ENCODE measurements at places on chromosomes 5 and 9.
A peak's percentile ranks its signal among the peaks of the same experiment; 100 is the strongest.

- no peak for DNase-seq
Measured at GRCh38 chr5:86885489-86886230, 267.9 kb downstream of the COX7C start.

DNA sequence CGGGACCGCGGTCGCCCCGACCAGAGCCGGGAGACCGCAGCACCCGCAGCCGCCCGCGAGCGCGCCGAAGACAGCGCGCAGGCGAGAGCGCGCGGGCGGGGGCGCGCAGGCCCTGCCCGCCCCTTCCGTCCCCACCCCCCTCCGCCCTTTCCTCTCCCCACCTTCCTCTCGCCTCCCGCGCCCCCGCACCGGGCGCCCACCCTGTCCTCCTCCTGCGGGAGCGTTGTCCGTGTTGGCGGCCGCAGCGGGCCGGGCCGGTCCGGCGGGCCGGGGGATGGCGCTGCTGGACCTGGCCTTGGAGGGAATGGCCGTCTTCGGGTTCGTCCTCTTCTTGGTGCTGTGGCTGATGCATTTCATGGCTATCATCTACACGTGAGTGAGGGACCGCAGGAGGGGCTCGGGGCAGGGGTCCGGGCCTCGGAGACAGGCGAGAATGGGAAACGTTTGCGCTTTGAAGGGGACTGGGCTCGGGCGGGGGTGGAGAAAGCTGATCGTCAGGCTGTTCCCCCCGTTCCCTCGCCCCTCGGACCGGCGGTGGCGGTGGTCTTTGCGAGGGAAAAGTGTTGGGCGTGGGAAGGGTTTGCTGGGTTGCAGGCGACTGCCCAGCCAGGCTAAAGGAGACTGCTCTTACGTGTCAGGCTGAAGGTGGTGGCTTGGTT lies 457 bp downstream of the UGCG start:
- peak; percentile 46 for DNase-seq

- DNase-seq = no peak
Measured at GRCh38 chr9:71755869-71756268, 12.4 kb downstream of the CEMIP2 start.

DNA sequence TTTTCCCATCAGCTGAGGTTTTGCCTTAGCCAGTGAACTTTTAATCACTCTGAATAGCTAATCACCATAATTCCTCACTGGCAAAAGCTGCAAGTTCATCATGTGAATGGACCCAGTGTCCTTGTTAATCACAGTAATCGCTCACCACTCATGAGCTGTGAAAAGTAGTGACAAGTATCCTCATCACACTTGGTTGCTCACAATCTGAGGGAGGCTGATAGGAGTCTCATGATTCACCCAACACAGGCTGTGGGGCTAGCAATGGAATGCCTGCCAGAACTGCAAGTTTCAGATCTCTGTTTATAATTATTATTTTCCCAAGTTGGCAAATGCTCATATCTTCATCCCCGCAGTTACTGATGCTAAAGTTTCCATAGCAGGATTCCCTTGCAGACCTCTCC lies 467.2 kb downstream of the KIF4B start:
- DNase-seq = no peak

DNA sequence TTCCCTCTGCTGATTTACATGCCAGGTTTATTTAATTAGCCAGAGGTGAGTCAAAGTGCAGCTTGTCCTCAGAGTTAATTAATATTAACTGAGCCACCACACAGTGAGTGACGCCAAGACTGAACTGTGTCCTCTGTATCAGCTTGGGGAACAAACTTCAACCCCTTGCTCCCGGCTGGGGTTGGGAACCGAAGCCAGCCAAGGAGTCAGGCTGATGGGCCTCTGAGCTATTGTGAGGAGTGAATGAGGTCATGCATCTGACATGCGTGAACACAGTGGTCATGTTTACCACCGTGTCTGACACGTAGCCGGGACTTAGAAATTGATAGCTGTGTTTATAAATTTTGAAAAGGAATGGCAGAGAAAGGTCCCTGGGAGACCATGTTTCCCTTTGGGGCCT lies 17.1 kb downstream of the IGIP start:
- DNase-seq = no peak

GRCh38 chr5:60362158-60362557 lies 337.8 kb downstream of the DEPDC1B start:
- DNase-seq = no peak

- DNase-seq = no peak
Measured at GRCh38 chr9:109745335-109746283, 34.4 kb upstream of the PALM2AKAP2 start.

DNA sequence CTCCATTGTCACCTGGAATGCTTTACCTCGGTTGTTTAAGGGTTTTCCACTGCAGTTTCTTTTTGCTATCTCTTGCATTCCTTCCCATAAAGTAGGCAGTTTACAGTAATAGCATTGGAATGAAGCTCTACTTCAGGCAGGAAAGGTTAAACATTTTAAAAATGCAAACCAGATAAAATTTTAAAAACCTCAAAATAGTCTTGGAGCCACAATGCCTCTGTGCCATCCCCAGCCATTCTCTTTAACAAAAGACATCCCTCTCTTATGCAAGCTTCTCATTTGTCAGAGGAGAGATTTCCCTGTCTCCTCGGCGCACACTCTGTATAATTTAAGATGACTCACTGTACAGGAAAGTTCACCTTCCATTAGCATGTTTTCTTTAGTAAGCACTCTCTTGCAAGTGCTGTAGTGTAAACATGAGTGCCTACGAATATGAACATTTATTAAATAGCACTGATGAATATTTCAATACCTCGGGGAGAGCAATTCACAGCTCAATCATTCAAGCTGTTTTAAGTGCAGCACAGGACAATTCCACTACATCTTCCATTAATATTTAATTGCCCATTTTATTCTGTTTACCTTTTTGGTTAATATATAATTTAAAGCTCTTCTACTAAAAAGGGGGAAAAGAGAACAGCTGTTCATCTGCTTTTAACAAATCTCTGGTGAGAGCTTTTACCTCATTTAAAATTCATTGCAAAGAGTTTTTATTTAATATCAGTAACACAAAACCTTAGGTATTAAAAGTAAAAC lies 343.6 kb downstream of the SPATA31D1 start:
- no peak for DNase-seq

- DNase-seq = no peak
Measured at GRCh38 chr5:91070761-91071550, 312.2 kb downstream of the ARRDC3 start.

- no peak for DNase-seq
Measured at GRCh38 chr9:121830441-121831140, 179.2 kb downstream of the DAB2IP start.

GRCh38 chr9:127309715-127310114 lies 45.1 kb downstream of the GARNL3 start:
- no peak for DNase-seq

GRCh38 chr5:9380109-9380508 lies 165.8 kb downstream of the SEMA5A start:
- DNase-seq = no peak

DNA sequence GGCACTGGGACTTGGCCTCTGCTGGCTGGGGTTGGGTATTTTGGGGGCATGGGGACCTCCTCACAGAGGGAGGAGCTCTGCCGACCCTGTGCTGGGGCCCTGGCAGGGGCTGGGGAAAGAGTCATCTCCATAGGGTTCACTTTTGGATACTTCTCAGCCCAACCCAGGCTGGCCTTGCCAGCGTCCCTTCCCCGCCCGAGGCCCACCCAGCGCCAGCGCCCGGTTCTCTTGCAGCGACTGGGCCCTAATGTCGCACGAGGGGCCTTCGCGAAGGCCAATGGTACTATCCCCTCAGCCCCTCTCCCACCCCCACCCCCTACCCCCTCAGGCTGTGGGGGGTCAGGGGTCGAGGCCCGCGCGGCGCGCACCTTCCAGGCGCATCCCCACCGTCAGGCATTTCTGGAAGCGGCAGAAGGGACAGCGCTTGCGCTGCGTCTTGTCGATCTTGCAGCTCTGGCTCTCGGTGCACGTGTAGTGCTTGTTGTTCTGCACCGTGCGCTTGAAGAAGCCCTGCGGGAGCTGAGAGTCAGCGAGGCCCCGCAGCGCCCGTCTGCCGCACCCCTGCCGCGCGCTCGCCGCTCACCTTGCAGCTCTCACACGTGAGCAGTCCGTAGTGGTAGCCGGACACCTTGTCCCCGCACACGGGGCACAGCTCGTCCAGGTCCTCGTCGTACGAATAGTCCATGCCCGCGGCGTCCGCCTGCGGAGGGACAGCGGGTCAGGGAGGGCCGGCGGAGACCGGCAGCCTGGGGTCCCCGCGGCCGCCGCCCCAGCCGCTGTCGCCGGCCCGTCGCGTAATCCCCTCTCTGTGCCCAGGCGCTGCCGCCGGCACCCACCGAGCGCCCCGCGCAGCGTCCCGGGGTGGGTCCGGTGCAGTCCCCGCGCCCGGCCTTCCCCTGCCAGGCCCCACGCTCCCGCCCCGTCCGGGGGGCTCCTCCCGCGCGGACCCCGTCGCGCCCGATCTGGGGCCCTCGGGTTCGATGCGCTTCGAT lies 4.2 kb downstream of the NR5A1 start:
- DNase-seq = no peak

- no peak for DNase-seq
Measured at GRCh38 chr5:120457839-120458507, 6.1 kb upstream of the PRR16 start.

DNA sequence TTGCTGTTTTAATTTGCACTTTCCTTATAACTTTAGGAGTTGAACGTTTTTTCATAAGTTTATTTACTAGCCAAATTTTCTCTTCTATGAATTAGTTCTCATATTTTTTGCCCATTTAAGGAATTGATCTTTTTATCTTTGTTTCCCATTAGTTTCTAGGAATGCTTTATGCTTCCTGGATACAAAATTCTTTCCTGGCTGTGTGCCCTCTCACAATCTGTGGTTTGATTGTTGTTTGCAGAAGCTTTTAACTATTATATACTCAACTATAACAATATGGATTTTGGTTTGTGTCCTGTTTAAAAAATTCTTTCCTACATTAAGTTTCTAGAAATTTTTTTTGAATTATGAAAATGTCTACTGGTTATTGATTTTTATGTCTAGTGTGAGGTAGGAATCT lies 206.3 kb downstream of the CSNK1G3 start:
- no peak for DNase-seq

- DNase-seq = peak; percentile 13
Measured at GRCh38 chr5:146751781-146752401, 126.7 kb downstream of the PPP2R2B start.

DNA sequence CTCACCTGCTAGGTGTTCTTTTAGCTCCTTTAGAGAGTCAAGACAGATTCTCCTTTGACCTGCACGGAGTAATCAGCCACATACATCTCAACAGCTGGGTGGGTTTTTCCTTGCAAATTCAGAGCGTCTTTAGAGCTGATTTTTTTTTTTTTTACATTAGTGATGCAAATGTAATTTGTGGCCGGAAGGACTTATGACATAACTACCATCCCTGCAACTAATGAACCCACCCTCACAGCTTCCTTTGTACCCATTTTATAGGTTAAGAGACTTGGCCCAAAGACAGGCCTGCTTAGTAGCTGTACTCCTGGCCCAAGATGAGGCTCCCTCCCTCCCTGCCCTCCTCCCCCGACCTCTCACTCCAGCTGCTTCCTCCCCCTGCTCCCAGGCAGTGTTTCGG lies 69.9 kb upstream of the NIPAL4 start:
- DNase-seq = no peak

DNA sequence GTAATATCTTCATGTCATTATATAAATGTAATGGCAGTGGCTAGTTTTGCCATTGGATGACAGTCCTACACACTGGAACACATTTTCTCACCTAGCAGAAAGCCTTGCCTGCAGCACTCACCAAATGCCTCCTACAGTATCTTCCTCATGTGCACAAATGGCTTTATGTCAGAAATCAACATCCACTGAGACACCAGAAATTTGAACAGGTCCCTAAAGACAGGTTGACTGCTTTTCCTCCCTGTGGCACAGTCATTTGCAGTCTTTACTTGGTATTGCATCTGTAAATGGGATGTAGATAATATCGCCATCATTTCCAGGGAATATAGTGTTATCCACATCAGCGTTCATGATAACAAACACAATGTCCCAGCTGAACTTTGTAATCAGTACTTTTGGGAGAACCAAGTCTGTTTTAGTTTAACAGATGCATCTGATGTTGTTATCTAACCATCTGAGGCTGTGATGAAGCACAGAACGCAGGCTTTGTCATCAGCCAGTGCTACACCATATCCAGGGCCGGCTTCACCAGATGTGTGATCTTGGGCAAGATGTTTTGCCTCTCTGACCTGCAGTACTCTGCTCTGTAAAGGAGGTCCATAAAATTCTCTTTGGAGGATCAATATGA lies 83.9 kb upstream of the TAS2R1 start:
- DNase-seq = no peak

DNA sequence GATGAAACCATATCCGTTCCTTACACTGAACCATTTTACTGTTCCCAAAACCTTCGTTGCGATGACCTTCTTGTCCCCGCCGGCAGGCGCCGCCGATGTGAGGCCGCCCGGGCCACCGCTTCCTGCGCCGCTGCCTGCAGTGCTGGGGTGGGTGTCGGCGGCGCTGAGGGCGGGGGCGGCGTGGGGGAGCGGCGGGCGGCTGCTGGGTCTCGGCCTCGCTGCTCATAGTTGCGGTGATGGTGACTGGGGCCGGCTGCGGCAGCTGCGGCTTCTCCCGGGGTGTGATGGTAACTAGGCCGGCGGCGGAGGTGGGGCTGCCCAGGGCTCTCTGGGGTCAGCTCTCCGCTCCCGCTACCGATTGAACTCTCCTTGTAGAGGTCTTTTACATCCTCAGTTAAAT lies 14.1 kb upstream of the OR2S2 start:
- DNase-seq = no peak

- no peak for DNase-seq
Measured at GRCh38 chr5:157747766-157748700, 4.5 kb downstream of the LSM11 start.

DNA sequence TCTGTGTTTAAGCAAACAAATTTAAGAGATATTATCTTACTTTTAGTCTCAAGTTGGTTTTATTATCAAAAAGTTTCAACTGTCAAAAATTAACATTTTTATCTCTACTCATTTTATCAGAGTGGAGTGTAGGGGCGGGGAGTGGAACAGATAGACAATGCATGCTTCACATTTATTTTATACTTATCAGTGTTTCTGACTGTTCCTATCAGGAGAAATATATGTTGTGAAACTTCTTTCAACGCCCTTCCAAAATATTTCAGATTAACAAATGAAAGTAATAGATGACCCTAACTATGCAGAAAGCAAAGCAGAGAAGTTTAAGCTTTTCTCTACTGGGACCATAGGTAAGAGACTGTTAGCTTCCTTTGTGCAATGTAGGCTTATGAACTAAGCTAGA lies 44.9 kb upstream of the MAST4 start:
- no peak for DNase-seq

- DNase-seq = no peak
Measured at GRCh38 chr9:123712399-123712798, 217.5 kb downstream of the DENND1A start.

DNA sequence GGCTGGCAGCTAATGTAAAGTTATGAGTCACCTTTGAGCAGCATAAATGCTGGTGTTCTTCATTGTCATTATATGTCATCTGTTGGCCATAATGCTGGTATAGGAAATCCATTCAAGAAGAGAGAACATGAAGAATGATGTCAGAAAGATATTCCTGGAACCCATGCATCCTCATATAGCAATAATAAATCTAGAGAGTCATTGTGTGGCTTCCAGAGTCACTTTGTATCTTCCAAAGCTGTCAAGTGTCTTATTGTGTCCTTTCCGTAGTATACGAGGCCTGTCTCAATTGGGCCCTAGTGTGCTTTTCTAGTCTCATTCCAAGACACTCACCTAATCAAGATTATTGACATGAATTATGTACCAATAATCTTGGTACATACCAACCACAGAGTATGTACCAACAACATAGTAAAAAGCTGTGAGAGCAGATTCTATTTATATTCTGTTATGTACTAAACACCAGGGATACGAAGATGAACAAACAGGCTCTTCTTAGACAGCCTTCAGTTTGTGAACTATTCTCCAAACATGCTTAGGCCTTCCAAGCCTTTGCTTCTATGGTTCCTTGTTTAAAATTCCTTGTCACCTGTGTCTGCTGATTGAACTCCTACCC lies 110.1 kb downstream of the ERCC6L2 start:
- DNase-seq = no peak

Data from activated CD8-positive, alpha-beta memory T cell treated with anti-CD3 and anti-CD28 coated beads for 1 hour (primary cell).